ENCODE measurements at places on chromosomes 7 and 10. TPM values are rescaled to one million over a fixed set of nuclear protein-coding genes. Genes with fewer than 3 reads are reported as not detected.

ERVW-1 gene
- total RNA-seq = 1.2 TPM

OR2A1 gene
- total RNA-seq = not detected

CYP2C19 gene
- 3.7 TPM for total RNA-seq

PDE6C gene
- not detected for total RNA-seq

Data from type B pancreatic cell (in vitro differentiated cells).